Kidney (tissue), 22 donors: ENCODE measurements at places on chromosomes 2 and 18. TPM values are rescaled to one million over a fixed set of nuclear protein-coding genes. Genes with fewer than 3 reads are reported as not detected.

- peak; percentile 91 for DNase-seq
These were observed 1.6 kb upstream of the MYL12A start for GRCh38 chr18:3245853-3246634.

Gene EPB41L5
- 28.2 TPM for polyA plus RNA-seq

Gene CHRNG
- polyA plus RNA-seq, result not detected

DNA sequence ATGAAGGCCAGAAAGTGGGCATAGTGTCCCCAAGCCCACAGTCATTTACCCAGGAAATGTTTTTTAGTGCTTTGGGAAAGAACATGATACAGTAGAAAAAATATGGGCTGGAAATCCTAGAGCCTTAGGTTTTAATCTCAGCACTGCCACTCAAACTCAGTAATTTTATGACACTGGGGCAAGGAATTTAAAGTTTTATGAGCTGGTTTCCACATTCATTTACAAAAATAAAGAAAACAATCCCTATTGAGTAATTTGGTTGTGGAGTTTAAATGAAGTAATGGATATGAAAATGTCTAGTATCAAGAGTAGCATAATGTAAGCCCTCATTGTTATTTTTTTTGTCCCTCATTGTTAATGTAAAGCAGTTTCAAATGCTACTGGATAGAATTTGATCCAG, 51.5 kb upstream of the FRZB start:
- DNase-seq, result no peak

GRCh38 chr2:211946960-211947359, 591.6 kb downstream of the ERBB4 start:
- DNase-seq, result no peak

Gene MALL
- polyA plus RNA-seq, result 9.7 TPM

Gene SCTR
- 7.3 TPM for polyA plus RNA-seq

GRCh38 chr2:147110317-147110716, 734.5 kb upstream of the ACVR2A start:
- peak; percentile 27 for DNase-seq

GRCh38 chr2:178301649-178302238, 107.4 kb downstream of the OSBPL6 start:
- no peak for DNase-seq

DNA sequence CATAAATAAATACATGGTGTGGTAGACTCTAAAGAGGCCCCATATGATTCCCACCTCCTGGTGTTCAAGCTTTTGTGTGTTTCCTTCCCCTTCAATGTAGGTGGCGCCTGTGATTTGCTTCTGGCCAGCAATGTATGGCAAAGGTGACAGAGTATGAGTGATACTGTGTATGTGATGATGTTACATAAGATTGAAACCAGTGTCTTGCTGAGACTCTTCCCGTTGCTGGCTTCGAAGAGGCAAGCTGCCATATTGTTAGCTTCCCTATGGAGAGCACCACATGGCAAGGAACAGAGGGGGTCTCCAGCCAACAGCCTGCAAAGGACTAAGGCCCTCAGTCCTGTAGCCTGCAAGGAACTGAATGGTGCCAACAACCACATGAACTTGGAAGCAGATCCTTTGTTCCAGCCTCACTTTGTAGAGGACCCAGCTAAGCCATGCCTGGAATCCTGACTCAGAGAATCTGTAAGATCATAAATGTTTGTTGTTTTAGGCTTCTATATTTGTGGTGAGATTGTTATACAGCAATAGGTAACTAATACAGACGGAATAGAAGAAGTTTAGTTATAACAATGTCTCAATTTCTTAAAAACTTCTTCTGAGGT, 1.7 kb upstream of the SMAD4 start:
- DNase-seq, result no peak

GRCh38 chr2:131827481-131828163, 299.9 kb downstream of the CCDC74A start:
- no peak for DNase-seq

Gene PCARE
- 1.3 TPM for polyA plus RNA-seq

- no peak for DNase-seq
These were observed 4.7 kb downstream of the RTKN start for GRCh38 chr2:74436848-74437695.

- no peak for DNase-seq
These were observed 72.8 kb upstream of the DTNA start for GRCh38 chr18:34637094-34637801.

- no peak for DNase-seq
These were observed 98.7 kb downstream of the TFCP2L1 start for GRCh38 chr2:121186261-121186660.
